Epithelial cell of prostate (primary cell): ENCODE measurements at places on chromosomes 2 and 18.

DNA sequence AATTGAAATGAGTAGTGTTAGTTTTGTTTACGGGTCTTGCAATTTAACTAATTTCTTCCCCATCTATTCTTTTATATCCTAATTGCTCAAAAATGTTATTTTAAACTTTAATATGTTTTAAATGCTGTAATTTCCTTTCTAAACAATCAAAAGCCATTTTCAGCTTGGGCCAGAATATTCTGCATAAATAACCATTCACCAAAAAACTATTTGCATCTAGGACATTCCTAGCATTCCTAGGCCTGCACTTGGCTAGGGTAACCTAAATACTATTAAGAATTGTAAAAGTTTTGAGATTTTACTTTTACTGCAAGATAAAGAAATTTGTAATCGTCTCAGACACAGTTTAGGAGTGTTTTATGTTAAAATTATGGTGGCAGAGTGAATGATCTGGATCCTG is 7.8 kb upstream of the ETAA1 start:
- no peak for DNase-seq

DNA sequence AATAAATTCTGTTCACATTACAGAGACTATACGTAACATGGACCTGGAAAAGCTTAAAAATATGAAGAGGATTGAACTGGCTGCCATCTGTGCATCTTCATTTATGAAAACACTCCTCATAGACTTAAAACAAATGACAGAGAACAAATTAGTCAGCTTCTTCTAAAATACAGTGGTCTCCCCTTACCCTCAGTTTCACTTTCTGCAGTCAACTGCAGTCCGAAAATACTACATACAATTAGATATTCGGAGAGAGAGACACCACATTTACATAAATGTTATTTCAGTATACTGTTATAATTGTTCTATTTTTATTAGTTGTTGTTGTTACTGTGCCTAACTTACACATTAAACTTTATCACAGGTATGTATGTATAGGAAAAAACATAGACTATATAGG is 6.5 kb downstream of the RNF103 start:
- no peak for DNase-seq

DNA sequence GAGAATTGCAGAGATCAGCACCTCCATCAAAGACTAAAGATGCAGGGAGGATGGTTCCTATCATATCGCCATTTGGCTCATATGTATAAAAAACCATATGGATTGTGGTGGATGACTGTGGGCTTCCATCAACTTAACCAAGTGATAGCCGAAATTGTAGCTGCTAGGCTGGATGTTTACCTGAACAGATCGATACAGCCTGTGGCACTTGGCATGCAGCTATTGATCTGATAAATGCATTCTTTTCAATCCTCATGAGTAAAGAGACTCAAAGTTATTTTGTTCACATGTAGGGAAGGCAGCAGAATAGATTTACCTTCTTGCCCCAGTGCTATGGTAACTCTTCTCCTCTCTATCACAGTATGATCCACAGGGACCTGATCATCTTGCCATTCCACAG is 18.5 kb downstream of the CHCHD5 start:
- DNase-seq, result no peak

DNA sequence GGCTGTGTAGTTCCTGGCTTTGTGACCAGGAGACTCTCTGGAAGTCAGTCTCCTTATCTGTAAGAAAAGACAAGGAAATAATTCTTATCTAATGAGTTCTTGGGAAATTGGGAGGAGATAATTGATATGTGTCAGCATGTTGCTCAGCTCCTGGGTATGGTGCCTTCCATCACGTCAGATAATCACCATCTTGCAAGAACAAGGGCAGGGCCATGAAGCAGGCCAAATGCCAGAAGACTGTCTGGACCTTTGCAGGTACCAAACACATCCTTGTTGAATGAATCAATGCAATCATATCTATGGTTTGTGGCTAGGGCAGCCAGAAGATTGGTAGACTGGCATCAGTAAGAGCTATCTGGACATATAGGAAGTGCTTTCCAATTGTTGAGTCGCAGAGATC is 473.5 kb downstream of the TNS1 start:
- no peak for DNase-seq

DNA sequence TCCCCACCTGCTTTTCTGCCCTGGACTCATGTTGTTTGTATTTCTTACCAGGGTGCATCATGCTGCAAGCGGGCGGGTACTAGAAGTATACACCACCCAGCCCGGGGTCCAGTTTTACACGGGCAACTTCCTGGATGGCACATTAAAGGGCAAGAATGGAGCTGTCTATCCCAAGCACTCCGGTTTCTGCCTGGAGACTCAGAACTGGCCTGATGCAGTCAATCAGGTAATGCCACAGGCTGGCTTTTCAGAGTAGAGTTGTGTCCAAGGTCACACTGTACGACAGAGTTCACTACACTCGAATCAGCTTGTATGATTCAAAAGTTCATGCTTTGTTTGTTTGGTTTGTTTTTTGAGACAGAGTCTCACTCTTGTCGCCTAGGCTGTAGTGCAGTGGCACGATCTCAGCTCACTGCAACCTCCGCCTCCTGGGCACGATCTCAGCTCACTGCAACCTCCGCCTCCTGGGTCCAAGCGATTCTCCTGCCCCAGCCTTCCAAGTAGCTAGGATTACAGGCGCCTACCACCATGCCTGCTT is 19.4 kb downstream of the SRSF7 start:
- DNase-seq, result no peak
